ENCODE measurements at places on chromosomes 5 and 9. TPM values are rescaled to one million over a fixed set of nuclear protein-coding genes. Genes with fewer than 3 reads are reported as not detected.

Gene SLC6A18
- not detected for polyA plus RNA-seq

Gene FOXD4
- polyA plus RNA-seq = 0.64 TPM

Gene NOL8
- polyA plus RNA-seq = 33.2 TPM

Gene FNIP1
- polyA plus RNA-seq = 17.7 TPM

Gene FGF18
- polyA plus RNA-seq = 6.8 TPM

Gene PFN3
- polyA plus RNA-seq = 0.26 TPM

Gene MYORG
- 9.1 TPM for polyA plus RNA-seq

Gene SLC23A1
- polyA plus RNA-seq = 1.1 TPM

GRCh38 chr9:135805422-135806022 lies 101.8 kb downstream of the CAMSAP1 start:
- DNase-seq = no peak

DNA sequence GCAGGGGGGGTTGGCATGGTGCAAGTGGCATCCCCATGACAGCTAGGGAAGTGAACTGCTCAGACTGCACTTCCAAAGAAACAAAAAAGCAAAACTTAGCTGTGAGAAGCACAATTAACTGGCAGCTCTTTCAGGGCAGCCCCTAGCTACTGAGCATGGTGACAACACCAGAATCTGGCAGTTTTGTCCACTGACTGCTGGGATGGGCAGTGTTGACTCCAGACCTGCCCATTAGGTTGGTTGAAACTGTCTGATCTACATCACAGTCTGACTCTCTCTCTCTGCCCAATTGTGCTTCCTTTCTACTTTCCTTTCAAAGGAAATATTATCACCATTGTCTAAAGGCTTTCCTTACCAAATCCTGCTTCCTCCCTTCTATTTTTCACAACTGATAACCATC lies 12.5 kb upstream of the RAD23B start:
- no peak for DNase-seq

DNA sequence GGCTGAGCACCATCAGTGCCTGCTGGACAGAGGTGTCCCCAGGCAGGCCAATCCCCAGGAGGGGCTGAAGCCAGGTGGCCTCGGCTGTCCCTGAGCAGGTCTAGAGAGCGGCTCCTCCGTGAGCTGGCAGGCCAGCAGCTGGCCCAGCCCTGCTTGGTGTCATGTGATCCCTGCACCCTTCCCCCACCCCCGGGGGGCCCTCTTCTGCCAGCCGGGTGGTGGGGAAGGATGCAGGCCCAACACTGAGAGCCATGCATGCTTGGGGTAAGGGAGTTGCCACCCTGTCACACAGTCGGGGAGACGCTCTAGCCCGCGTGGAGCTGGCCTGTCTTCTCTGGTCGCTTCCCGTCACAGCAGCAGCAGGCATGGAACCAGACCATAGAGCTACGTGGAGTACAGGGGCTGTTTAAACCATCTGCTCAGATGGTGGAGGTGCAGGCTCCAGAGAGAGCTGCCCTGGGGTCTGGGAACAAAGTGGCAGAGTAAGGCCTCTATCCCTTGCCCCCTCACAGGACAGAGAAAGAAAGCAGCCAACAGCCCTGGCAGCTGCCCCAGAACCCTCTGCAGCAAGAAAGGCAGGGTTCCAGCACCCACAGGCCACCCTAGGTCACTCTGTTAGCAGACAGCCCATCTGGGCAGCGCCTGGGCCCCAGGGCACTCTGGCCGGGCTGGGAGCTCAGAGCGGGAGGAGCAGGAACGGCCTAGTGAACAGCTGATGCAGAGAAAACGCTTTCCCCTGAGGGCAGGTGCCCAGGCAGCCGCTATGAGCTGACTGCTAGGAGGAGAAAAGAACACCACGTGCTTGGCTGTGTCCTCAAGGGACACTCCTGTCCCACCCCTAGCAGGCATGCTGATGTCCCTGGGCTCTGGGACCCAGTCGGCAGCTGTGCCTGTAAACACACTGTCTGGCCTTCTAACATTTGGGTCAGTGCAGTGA lies 6.8 kb downstream of the RALGDS start:
- no peak for DNase-seq

GRCh38 chr5:75053054-75053303 lies 621 bp upstream of the GCNT4 start:
- DNase-seq = no peak

DNA sequence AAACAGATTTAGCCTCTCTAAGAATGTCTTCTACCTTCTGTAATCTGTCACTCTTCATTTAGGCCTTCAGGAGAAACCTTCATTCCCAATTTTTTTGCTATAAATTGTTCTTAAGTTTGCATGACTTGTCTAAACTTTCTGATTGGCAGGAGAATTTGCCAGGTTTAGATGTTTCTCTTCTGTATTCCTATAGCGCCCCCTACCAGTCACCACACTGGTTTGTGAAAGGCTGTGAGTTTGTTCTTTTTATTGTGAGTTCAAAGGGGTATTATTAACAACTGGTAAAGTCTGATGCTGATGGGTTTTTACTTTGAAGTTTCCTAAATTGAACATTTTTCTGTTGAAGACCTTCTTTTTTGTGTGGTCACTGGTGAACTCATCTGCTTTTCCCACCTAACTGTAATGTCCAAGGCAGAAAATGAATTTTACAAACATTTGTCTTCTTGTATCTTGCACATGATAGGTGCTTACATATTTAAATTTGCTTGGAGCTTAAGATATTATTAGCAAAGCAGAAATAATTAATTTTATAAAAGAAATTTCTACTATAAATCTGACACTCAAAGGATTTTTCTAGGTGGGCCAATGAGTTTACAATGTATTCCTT lies 18.4 kb upstream of the F2RL2 start:
- peak; percentile 31 for DNase-seq

DNA sequence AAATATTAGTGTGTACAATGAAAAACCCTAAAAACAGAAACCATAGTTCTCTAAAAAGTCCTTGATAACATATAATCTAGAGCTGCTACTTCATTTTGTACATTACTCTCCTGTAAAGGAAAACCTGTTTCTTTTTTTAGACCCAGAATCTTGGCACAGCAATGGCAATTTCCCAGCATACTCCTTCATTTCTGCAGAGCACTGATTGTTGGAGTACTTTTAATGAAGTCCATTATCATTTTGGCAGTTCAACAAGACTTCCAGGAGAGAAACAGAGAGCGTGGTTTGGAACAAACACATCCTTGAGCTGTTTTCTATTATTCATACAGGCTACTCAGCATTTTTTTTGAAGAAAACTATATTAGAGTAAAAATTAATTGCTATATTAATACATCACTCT lies 22.7 kb upstream of the MROH2B start:
- DNase-seq = no peak

GRCh38 chr9:68678430-68678829 lies 26.6 kb upstream of the PIP5K1B start:
- no peak for DNase-seq

DNA sequence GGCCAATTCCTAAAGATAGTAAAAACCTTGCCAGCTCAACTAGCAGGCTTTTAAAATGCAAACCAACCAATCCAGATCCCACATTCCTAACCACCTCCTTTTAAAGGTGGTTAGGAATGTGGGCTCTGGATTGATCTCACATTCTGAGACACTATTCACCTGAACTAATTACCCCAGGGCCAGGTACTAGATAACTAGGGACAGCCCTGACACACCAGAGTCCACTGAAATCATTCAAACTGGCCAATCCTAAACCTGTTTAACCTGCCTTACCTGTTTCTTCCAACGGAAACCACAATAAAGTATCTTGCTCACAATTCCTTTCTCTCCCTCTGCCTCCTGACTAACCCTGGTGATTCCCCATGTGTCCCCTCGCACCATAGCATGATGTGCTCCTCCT lies 168.3 kb upstream of the DMAC1 start:
- DNase-seq = no peak

- DNase-seq = no peak
These were observed 18.9 kb upstream of the EGFL7 start for GRCh38 chr9:136643596-136644342.

DNA sequence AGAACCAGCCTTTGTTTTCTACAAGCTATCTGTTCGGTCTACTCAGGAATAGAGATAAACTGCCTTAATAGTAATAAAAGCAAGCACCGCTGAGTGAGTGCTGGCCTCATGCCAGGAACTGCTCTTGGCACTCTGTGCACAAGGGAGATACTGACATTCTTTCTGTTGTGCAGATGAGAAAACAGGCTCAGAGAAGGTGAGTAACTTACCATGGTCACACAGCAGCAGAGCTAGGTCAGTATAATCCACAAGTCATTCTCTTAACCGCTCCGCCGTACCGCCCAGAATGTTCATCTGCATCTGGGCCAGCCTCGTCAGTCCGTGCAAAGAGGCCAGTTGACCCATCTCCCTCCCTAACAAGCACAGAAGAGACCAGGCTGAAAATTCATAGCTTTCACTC lies 27.4 kb downstream of the QRFP start:
- DNase-seq = no peak

DNA sequence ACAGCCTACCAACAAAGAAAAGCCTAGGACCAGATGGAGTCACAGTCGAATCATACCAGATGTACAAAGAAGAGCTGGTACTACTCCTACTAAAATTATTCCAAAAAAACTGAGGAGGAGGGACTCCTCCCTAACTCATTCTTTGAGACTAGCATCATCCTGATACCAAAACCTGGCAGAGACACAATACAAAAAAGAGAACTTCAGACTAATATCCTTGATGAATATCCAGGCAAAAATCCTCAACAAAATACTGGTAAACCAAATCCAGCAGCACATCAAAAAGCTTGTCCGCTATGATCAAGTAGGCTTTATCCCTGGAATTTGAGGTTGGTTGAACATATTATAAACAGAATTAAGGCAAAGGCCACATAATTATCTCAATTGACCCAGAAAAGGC lies 900.4 kb upstream of the ARRDC3 start:
- no peak for DNase-seq

GRCh38 chr9:4393806-4394523 lies 94.1 kb upstream of the GLIS3 start:
- DNase-seq = no peak

DNA sequence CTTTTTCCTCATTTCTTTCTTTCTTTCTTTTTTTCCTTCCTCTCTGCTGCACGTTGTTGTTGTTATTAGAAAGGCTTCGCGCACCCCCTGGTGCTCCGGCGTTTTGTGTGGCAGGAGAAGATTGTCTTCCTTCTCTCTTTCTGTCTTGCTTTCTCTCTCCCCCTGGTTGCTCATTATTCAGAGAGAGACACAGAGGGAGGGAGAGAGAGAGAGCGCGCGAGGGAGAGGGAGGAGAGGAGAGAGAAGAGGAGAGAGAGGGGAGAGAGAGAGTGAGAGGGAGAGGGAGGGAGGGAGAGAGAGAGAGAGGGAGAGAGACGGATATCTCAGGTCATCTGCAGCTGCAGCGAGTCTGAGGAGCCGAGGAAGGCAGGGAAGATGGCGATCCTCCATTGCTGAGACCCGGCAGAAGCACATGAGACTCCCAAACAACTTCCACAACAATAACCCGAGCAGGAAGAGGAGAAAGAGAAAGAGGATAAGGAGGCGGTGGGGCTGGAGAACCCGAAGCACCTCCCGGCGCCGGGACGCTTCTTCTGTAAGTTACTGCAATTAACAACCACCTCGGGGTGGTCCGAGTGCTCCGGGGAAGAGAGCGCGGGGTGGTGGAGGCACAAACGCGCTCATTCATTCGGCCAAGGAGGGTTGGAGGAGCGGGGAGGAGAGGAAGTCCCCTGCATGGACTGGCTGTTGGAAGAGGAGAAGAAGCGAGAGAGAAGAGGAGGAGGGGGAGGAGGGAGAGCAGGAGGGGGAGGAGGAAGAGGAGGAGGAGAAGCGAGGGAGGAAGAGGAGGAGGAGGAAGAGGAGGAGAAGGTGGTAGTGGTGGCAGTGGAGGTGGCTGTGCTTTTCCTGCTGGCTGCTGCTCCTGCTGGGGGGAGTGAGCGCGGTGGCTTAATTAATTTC lies at the start of gene ZNF462:
TSS of gene ZNF462 (plus strand) at position 346 of the 900 bp plus-strand sequence. CDS start 60,218 bp downstream, outside the sequence.
- DNase-seq = peak; percentile 69

GRCh38 chr5:105695941-105696340 lies 1974.8 kb downstream of the EFNA5 start:
- DNase-seq = no peak

GRCh38 chr5:142143878-142144277 lies 35.3 kb downstream of the NDFIP1 start:
- DNase-seq = no peak

DNA sequence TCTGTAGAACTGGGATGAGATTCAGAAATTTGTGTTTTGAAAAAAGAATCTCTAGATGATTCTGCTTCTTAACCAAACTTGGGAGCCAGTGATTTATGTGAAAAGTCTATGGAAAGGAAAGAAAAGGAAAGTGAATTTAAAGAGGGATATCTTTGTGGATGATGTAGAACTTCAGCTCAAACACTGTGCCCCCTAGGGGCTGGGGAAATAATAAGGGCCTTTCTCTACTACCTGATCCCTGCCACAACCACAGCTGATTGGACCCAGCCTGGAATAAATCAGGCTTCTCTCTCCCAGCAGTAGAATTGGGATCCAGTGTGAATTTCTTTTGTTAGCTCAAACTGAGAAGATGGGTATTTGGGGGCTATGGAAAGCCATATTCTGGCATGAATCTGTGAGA lies 155.0 kb downstream of the PRELID2 start:
- no peak for DNase-seq

GRCh38 chr5:14406554-14406849 lies 175.1 kb upstream of the OTULINL start:
- DNase-seq = no peak
